ENCODE measurements at places on chromosomes 16 and 17. TPM values are rescaled to one million over a fixed set of nuclear protein-coding genes. Genes with fewer than 3 reads are reported as not detected.

The CENPX gene
- total RNA-seq: 30.1 TPM

DNA sequence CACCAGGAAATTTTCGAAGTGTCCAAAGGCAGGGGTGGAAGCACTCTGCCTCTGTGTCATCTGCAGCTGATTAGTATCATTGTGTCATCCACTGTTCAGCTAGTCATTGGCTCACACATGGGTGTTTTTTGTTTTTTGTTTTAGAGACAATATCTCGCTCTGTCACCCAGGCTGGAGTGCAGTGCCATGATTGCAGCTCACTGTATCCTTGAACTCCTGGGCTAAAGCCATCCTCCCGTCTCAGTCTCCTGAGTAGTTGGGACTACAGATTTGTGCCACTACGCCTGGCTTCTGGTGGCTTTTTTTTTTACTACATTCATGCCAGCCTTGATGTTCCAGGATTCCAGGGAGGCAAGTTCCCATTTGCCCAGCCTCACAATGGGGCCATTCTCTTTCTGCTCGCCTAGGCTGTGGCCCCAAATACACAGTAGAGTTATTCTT lies 32.5 kb upstream of the MYO18A start:
- no peak for DNase-seq

DNA sequence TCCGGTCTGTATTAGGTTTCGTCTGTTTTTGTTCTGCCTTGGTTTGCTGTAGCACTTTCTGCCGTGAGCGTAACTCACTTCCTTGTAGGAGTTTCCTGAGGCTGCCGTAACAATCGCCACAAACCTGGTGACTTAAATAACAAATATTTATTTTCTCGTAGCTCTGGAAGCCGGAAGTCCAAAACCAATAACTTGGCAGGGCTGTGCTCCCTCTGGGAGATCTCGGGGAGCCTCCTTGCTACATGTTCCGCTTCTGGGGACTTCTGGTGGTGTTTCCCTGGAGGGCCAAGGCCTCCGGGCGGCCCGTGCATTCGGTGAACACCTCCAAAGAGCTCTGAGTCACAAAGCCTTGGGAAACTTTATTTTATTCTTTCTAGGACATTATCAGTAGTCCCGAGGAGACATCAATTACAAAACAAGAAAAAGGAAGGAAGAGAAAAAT lies 6.8 kb upstream of the WDR45B start:
- DNase-seq: peak; percentile 42

DNA sequence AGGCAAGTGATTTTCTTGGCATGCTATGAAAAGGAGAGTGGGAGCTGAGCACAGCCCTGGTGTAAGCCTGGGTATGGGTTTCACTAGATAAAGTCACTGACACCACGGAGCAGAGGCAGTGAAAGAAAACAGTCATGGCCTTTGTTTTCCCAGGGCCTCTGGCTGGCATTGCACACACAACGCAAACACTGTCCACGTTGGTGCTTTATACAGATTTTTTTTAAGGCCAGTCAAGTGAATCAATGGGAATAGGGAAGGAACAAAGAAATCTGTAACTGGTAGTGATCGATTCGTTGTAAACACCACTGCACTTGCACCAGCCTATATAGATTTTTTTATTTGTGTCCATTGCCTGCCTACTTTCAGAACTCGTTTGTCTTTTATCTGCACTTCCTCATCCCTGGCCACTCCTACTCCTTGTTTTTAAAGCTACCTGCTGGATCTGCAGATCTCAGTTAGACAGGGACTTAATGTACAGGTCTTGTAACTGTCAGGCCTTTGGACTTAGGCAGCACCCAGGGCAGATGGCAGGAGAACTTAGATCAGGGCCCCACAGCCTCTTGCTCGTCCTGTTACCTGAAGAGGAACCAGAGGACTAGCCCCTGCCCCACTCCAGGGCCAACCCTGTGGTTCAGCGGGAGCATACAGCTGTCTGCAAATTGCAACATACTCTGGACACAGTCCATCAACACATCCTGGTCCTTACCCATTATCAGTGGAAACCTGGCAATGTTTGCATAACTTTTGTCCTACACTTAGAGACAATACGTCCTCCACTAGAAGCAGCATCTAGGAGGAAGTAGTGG lies 10.6 kb upstream of the TMIGD1 start:
- peak; percentile 91 for DNase-seq

Data from lung microvascular endothelial cell (primary cell).